Caudate nucleus (tissue), 63 donors: ENCODE measurements at places on chromosomes 13 and 19.
A peak's percentile ranks its signal among the peaks of the same experiment; 100 is the strongest.

GRCh38 chr13:91948736-91949135, 550.3 kb downstream of the GPC5 start:
- DNase-seq: no peak

DNA sequence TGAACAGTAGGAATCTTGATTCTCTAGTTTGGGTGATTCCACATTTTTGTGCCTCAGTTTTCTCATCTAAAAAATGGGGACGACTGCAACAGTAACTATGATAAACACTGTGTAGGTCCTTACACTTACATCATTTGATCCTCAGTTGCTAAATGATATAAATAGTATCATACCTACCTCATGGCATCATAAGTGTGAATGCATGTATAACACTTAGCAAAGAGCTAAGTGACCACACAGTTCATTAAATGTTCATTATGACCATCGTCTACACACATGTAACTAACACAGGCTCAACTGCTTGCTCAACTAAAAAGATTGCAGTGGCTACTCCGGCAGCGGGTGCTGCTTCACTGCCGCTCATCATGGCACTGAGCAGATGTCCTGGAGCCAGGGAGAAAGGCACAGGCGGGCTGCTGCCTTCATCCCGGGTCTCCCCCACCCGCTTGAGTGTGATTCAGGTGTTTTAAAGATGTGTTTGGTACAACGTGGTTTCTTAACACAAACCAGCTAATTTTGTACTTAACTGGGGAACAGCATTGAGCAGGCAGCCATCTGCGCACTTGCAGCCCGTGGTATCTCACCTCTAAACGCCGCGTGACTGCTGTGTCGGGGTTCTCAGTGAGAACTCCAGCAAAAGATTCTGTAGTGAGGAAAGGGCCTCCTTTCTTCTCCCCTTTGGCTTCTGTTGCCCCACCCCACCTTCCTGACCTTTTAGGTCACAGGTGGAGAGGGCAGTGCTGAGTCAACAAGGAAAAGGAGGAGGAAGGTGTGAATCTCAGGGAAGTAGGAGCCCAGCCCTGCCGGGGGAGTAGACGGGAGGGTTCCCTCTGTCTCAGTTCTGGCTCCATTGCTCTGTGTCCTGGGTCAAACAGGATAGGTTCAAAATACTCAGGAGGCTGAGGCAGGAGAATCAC, 11.7 kb upstream of the ACTN4 start:
- no peak for DNase-seq

GRCh38 chr19:35165200-35166058, 10.9 kb downstream of the FXYD5 start:
- DNase-seq: no peak

DNA sequence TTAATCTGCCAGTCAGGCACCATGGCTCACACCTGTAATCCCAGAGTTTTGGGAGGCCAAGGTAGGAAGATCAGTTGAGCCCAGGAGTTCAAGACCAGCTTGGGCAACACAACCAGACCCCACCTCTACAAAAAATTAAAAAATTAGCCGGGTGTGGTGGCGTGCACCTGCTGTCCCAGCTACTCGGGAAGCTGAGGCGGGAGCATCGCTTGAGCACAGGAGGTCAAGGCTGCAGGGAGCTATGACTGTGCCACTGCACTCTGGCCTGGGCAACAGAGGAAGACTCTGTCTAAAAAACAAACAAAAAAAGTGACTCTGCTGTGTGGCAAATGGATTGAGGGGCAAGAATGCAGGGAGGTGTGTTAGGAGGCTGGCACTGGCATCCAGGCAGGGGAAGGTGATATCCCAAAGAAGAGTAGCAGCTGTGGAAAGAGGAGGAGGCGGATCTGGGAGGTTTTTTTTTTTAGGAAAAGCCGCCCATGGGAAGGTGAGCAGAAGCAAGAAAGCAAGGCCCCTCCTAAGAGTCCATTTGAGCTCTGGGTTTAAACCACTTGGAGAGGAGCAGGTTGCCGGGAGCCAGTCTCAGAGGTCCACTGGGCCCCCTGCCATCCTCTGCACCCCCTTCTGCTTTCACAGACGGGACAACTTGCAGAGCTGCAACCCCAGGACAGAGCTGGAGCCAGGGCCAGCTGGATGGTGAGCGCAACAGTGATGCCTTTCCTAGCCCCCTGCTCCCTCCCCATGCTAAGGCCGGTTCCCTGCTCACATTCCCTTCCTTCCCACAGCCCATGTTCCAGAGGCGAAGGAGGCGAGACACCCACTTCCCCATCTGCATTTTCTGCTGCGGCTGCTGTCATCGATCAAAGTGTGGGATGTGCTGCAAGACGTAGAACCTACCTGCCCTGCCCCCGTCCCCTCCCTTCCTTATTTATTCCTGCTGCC, 2.1 kb downstream of the HAMP start:
- peak; percentile 41 for DNase-seq

DNA sequence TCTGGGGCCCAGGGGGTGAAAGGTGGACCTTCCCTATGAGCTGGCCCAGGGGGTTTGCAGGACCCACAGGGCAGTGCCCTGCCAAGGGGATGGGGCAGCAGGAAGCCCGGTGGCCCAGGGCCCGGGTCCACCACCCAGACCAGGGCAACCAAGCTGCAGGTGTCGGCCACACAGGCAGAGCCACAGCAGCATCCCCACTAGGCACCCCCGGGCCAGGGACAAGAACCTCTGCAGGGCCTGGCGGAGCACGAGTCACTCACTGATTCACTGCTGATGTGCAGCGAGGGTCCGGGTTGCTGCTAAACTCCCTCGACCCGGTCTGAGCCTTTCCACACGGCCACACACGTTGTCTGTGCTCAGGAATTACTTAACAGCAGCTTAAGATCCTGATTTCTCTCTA, 8.8 kb downstream of the FZR1 start:
- DNase-seq: no peak

GRCh38 chr13:91776611-91777193, 378.3 kb downstream of the GPC5 start:
- no peak for DNase-seq

DNA sequence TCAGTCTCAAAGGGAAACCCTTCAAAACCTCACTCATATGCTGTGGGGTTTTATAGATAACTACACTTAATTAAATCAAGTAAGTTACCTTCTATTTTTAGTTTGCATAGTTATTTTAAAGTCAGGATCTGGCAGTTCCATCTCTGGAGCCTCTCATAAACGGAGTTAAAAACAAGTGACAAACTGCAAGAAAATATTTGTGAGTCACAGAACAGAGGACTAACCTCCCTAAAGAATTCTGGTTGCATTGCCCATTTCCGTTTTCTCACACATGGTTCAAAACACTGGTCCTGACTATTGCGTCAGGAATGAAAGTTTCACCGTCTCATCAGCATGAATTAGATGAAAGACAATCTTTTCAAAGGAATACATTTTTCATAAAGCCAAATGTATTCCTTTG, 10.6 kb downstream of the RXFP2 start:
- no peak for DNase-seq

DNA sequence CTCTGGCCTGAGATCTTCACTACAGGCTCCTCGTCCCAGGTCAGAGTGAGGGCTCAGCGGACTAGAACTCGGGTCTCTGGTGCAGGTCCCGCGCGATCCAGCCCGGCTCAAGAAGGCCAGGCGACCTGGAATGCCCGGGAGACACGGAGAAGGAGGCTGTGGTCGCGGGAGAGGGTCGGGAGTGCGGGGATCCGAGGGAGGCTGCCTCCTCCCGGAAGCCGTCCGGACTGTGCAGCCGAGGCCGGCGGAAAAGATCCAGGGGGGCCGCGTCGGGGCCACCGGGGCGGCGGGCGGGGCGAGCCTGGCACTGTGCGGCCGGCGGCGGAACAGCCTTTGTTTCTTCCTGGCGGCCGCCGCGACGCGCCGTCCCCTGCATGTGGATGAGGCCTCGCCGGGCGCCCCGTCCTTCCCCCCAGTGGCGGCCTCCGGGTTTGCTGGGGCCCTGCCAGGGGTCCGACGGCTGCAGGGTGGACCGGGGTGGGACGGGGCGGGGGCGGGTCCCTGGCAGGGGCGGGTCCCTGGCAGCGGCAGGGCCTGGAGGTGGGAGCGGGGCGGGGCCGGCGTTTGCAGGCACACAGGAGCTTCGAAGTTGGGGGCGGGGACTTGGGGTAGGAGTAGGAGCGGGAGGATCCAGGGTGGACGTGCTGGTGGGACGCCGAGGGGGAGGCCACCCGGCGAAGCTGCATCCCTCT, 1.0 kb upstream of the SLC7A10 start:
- DNase-seq: no peak

- no peak for DNase-seq
Observed at GRCh38 chr13:29540334-29540733, 55.2 kb downstream of the SLC7A1 start.

GRCh38 chr19:40622773-40623075, 21.6 kb downstream of the LTBP4 start:
- no peak for DNase-seq

GRCh38 chr13:44842158-44842557, 147.1 kb downstream of the NUFIP1 start:
- no peak for DNase-seq

GRCh38 chr13:75467040-75467728, 14.8 kb downstream of the TBC1D4 start:
- DNase-seq: no peak

DNA sequence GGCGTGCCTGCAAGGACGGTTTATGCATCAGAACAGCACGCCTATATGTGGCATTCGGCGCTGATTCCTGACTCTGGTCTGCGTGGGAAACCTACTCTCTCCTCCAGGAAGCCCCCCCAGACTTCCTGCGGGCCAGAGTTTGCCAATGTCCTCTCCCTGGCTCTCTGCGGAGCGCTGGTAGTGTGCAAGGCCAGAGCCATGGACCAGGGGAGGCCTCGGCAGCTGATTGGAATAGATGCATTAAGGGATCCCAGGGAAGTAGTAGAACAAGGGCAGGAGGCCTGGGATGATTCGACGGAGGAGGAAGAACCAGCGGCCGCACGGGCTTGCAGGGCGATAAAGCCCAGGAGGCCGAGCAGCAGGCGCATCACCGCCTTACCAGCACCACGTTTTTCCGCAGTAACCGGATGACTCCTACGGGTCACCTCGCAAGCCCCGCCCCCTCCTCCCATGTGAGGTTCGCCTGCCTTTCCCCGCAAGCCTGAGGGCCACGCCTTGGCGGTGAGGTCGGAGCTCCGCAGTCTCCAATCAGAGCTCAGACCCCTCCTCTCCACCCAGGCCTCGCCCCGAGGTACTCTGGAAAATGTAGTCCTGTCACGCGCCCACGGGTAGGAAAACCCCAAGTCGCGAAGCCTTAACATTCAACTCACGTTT, 5.0 kb downstream of the CLEC11A start:
- no peak for DNase-seq

DNA sequence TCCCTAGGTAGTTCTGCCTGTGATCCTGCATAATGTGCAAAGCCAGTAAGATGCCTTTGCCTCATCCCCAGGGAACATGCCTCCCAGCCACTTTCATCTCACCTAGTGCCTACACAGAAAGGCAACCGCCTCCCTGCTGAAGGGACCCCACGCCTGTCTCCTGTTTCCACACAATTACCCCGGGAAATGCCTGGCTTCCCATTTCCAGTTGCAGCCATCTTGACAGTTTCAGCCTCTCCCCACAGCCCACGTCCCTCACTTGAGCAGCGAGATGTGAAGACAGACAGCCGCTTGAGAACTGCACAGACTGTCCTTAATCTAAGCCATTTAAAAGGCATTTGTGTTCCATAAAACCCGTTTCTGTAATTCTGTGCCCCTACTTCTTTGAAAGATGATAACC, 4.7 kb upstream of the UQCRFS1 start:
- no peak for DNase-seq

DNA sequence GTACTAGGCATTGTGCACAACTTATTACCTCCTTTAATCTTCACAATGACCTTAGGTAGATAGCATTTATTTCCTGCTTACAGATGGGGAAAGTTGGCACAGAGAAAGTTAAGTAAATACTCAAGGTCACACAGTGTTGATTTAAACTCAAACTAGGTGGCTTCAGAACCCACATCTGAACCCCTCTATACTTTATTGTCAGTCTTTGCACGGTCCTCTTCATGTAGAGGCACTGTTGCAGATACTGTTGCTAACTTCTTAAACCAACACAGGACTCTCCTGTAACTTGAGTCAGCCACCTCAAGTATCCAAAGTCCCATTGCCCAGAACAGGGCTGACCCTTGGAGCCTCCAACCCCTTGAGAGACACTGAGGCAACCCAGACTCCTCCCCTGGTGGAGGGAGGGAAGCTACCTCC, 48.8 kb downstream of the FRY start:
- DNase-seq: no peak

GRCh38 chr19:1037621-1038064, 2.3 kb upstream of the ABCA7 start:
- DNase-seq: no peak

- DNase-seq: no peak
Observed at GRCh38 chr13:101535192-101535746, 82.8 kb downstream of the ITGBL1 start.

- DNase-seq: no peak
Observed at GRCh38 chr19:8146877-8147581, 2.4 kb downstream of the FBN3 start.

DNA sequence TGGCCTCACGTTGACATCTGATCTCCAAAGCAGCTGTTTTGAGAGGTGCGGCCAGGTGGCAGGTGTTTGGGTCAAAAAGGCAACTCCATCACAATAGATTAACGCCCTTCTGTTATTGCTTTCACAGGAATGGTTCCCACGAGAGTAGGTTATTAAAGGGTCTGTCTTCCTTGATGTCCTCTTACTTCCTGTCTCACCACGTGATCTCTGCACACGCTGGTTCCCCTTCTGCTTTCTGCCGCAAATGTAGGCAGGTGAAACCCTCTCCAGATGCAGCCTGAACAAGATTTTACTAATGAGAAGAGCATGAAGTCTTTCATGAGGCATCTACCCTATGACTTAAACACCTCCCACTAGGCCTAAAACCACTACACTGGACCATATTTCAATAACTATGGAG, 22.8 kb upstream of the ZNF564 start:
- no peak for DNase-seq

DNA sequence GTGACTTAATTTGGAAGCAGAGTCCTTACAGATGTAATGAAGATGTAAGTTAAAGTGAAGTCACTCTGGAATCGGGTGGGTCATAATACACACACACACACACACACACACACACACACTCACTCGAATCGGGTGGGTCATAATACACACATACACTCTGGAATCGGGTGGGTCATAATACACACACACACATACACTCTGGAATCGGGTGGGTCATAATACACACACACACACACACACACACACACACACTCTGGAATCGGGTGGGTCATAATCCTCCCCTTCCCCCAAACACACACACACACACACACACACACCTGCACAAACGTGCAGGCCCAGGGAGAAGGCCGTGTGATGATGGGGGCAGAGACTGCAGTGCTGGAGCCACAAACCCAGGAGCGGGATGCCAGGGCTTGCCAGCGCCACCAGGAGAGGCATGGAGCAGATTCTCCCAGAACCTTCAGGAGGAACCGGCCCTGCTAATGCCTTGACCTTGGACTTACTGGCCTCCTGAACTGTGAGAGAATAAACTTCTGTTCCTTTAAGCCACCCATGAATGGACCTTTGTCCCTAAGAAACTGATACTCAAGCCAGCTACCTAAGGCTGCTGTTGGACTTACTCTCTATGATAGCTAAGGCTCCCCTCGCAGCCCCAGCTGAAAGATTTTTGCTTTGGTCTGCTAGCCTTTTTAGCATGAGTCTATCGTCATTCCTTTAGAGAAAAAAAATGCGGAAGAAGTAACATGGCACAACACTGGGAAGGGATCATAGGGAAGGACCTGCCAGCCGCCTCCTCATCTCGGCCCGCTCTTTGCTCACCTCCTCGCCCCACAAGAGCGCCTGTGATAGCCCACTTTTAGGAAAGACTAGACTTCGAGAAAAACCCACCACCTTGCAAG, 136.2 kb upstream of the RNF113B start:
- DNase-seq: no peak

GRCh38 chr13:73336773-73337172, 278.0 kb downstream of the KLF5 start:
- no peak for DNase-seq
